Calu3 (cell line): ENCODE measurements at places on chromosomes 2 and 18. TPM values are rescaled to one million over a fixed set of nuclear protein-coding genes. Genes with fewer than 3 reads are reported as not detected.

The DLX2 gene
- not detected in 2 replicates for total RNA-seq

The MEP1B gene
- total RNA-seq: not detected in 2 replicates

The COL6A3 gene
- total RNA-seq: 0.07 TPM in 1 of 2 replicates, not detected in the other

The BCL11A gene
- 8.1 and 8.5 TPM in 2 replicates for total RNA-seq

The SOWAHC gene
- total RNA-seq: 18.9 and 19.1 TPM in 2 replicates

The CNGA3 gene
- not detected in 2 replicates for total RNA-seq

The CNTNAP5 gene
- total RNA-seq: not detected in 2 replicates

The HK2 gene
- 56.5 and 79.4 TPM in 2 replicates for total RNA-seq

The GREB1 gene
- 0.54 and 0.90 TPM in 2 replicates for total RNA-seq

The CHRND gene
- not detected in 2 replicates for total RNA-seq
